SK-N-MC (cell line): ENCODE measurements at places on chromosomes 7 and 10.

- DNase-seq, result no peak
Measured at GRCh38 chr7:28958235-28958979, at the start of gene TRIL. TSS of gene TRIL (minus strand) at chr7:28958330. CDS start at chr7:28958046, 284 bp downstream.

GRCh38 chr7:24971333-24972165, 8.4 kb downstream of the OSBPL3 start:
- no peak for DNase-seq

GRCh38 chr7:73978661-73979563, 49.1 kb upstream of the ELN start:
- no peak for DNase-seq

DNA sequence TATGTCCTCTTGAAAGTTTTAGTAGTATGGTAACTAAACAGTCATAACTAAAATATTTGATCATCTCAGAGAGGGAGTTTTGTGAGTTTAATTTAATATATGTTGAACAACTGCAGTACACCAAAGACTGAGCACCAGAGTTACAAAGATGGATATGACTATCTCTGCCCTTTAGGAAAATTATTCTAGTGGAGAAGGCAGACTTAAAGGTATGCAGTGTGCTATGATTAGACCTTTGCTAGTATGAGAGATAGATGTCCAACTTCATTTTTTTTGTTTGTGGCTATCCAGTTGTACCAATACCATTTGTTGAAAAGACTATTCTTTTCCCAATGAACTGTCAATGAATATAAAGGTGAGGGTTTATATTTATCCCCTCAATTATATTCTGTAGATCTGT, 33.4 kb downstream of the AKAP9 start:
- DNase-seq, result no peak

DNA sequence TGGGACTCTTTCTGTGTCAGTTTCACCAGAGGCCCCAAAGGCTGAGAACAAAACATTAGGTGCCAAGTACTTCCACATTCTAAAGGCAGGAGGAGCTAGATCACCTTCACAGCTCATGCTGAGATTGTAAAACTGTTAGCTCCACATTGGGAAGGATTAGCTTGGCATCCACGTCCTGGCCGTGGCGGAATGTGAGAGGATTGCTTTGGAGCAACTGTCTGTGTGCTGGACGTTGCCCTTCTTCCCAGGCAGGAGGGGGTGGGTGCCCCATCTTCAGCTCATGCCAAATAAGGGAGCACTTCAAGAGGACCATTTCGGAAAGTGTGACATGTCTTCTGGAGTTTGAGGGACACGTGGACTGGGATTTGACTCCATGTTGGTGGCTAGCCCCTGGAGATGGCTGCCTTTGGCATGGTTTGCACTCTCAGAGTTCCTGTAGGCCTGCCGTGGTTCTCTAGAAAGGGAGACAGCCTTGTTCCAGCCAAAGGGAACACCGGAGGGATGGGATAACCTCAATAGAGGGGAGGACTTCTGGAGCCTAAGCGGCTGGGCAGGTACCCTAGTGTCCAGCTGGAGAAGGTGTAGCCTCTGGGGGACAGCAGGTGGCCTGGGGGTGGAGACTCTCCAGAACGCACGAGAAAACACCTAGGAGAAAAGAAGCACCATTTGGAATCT, 19.9 kb upstream of the FMC1 start:
- DNase-seq, result no peak

DNA sequence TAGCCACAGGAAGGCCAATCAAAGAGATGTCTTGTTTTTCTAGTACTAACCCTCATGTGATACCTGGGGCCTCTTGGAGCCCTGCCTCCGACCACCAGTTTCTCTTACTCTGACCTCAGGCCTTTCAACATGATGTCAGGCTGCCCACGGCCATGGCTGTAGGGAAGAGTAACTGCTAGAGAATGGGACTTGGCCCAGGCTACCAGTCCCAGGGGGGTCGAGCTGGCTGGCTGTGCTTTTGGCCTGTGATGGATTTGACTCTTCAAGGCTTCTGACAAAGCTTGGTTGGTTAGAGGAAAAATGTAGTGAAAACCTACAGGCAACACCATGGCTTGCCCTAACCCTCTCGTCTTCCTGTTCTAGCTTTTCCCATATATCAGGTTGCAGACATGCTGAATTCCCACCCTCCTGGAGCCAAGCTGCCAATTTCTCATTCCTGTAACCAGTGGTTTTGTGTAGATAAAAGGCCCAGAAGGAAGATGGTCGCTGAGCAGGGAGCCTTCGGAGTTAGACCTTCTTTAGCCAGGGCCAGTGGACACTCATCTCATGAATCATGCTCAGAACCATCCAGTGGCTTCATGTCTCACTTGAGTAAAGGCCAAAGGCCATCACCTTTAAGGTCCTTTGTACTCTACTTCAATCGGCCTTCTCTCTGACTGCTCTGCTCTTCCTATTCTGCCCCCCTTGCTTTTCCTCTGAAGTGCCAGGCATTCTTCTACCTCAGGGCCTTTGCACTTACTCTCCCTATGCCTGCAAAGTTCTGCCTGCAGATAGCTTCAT, 19.7 kb downstream of the SUFU start:
- DNase-seq, result no peak

DNA sequence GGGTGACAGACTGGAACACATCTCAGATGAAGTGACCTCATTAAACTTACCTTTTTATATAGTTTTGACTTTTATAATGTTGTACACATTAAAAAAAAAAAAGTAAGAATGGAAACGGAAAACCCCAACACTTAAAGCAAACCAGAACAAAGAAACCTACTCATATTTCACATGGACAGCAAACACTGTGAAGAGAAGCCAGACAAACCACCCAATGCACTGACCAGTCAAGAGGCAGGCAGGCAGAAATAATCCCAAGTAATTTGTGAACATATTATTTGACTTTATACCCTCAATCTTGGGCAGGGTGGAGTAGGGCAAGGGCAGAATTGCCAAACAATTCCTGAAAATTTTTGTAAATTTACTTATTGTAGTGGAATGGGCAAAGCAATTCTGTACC, 39.8 kb downstream of the WAPL start:
- DNase-seq, result no peak

DNA sequence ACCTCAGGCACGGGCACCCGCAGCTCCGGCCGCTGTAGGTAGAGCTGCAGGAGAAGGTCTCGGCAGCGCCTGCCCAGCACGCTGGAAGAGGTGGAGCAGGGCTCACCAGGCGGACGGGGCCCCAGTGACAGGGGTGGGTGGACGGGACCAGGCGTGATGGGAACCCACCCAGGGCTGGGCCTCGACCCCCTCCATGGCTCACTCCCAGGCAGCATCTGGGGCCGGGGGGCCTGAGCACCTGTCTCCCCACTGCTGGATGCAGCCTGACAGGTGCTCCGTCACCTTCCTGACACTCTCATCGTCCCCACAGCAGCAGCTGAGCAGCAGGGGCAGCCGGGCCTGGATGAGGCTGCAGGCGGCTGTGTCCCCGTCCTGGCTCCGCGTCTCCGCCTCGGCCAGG, 16.7 kb upstream of the MICALL2 start:
- DNase-seq, result no peak

GRCh38 chr7:148800677-148801076, 83.4 kb downstream of the EZH2 start:
- no peak for DNase-seq

- no peak for DNase-seq
Measured at GRCh38 chr10:119480667-119481066, 61.9 kb downstream of the RGS10 start.

GRCh38 chr10:44398271-44398670, 13.4 kb upstream of the CXCL12 start:
- no peak for DNase-seq

- DNase-seq, result no peak
Measured at GRCh38 chr10:49010295-49010694, 70.7 kb upstream of the LRRC18 start.

GRCh38 chr10:51524041-51524440, 175.4 kb downstream of the CSTF2T start:
- DNase-seq, result no peak

DNA sequence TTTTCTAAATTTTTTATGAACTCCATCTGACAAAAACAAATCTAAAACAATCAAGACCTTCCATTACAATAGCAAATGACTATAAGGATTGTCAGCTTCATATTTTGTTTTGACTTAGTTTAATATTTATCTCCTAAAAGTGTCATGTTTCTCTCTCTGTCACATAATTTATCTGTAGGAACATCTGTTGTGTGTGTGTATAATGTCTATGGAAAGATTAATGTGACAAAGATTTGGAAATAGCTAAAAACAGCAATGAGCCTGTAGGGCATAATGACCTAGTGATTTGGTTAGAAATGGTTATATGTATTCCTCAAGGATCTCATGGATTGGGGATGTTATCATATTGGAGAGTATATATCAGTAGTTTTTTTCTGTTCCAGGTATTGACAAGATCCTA, 69.6 kb upstream of the MDFIC start:
- no peak for DNase-seq

- DNase-seq, result no peak
Measured at GRCh38 chr10:76356557-76356956, 925.1 kb downstream of the LRMDA start.

GRCh38 chr7:2880051-2880450, 35.9 kb upstream of the GNA12 start:
- no peak for DNase-seq

GRCh38 chr7:101402081-101402779, 39.6 kb downstream of the COL26A1 start:
- peak; percentile 48 for DNase-seq

DNA sequence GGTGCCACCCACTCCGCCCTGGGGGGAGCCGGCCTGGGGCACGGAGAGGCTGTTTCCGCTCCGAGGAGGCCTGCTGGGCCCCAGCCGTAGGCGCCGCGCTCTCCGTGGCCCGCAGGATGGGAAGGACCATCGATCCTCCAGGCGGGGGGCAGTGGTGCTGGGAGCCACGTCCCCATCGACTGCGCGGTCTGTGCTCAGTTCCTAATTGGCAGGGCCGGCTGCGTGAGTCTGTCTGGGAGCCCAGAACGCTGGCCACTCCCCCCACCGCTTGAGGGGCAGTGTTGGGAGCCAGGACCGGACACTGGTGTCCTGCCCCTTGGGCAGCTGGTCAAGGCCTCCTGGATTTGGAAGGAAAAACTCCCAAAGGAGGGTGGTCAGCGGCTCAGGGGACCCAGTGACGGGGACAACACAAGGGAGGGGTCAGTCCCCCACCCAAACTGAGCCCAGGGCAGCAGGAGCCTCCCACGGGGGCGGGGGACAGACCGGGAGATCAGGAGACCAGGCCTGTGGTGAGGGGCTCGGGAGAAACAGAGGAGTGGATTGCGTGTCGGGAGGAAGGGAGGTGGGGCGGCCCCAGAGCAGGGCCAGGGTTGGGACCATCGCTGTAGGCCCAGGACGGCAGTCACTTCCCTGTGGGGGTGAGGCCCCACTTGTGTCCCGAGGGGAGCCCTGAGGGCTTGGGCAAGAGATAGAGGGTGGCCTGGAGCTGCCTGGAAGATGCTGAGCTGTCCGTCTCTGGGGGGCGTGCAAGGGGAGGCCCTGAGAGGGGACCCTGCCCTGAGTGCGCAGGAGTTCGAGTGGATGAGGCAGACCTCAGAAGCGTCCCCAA, 89.0 kb downstream of the UNCX start:
- no peak for DNase-seq

- DNase-seq, result no peak
Measured at GRCh38 chr10:2891073-2891769, 176.1 kb upstream of the PFKP start.

DNA sequence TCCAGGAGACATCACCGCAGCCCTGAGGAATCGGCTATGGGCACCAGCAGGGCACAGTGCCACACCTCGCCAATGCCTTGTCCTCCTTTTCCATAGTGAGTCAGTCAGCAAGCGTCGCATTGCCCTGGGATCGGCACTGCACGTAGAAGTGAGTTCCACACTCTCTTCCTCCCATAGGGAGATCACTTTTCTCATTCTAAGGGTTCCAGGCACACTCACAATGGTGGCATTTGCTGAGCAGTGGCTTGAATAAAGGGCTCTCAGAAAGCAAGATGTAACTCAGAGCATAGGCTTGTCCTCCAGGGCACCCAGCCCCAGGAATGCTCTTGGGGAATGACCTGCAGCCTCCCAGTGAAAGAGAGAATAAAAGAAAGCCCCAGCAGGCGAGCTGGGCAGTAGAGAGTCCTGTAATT, 1.1 kb upstream of the VIM start:
- no peak for DNase-seq

GRCh38 chr7:100914208-100914878, 18.7 kb upstream of the ACHE start:
- DNase-seq, result no peak

DNA sequence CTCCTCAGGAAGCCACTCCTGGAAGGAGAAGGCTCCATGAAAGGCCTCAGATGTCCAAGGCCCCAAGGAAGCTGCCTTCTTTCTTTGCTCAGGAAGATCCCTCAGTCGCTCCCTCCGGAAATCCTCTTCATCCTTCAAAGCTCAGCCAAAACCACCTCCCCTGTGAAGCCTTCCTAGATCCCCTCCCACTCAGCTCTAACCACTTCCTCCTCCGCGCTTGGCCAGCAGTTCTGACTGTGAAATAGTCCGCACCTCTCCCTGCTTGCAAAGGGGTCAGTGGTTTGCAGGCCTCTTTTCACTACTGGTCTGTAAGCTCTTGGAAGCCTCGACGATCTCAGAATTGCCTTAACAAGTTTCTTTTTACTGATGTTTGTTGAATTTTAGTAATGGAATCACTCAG, 23.9 kb downstream of the PYROXD2 start:
- DNase-seq, result no peak

- no peak for DNase-seq
Measured at GRCh38 chr7:80499350-80499953, 12.4 kb downstream of the GNAT3 start.

DNA sequence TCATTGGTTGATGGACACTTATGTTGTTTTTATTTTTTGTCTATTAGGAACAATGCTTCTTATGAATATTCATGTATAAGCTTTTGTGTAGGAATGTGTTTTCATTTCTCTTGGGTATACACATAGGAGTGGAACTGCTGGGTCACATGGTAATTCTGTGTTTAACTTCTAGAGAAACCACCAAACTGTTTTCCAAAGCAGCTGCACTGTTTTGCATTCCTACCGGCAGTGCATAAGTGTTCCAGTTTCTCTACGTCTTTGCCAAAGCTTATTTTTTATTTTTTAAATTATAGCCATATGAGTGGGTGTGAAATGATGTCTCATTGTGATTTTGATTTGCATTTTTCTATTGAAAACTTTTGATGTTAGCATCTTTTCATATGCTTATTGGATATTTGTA, 51.3 kb downstream of the ADK start:
- no peak for DNase-seq

- DNase-seq, result no peak
Measured at GRCh38 chr10:60384708-60385398, 4.8 kb downstream of the ANK3 start.

DNA sequence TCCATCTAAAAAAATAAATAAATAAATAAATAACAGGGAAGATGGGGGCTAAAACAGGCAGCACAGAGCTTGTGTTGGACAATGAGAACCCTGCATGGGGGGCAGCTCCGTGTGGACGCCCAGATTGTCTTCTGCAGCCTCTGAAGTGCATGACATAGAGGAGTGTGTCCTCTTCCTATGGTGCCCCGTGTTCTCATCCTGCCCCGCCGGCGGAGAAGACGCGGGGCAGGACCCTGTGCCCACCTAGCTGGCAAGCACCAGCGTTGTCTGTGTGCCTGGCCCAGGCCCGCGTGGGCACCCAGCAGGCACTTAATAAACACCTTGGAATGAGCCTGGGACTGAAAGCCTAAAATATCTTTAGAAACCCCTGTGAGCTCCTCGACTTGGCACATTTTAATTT, 88.7 kb upstream of the DNAAF5 start:
- no peak for DNase-seq
